ENCODE measurements at places on chromosomes 3 and 15. TPM values are rescaled to one million over a fixed set of nuclear protein-coding genes. Genes with fewer than 3 reads are reported as not detected.
A peak's percentile ranks its signal among the peaks of the same experiment; 100 is the strongest.

- DNase-seq = peak; percentile 62
Measured at GRCh38 chr3:52298149-52299098, 10.8 kb downstream of the GLYCTK start.

- no peak for DNase-seq
Measured at GRCh38 chr3:101702726-101703125, 16.2 kb upstream of the RPL24 start.

DNA sequence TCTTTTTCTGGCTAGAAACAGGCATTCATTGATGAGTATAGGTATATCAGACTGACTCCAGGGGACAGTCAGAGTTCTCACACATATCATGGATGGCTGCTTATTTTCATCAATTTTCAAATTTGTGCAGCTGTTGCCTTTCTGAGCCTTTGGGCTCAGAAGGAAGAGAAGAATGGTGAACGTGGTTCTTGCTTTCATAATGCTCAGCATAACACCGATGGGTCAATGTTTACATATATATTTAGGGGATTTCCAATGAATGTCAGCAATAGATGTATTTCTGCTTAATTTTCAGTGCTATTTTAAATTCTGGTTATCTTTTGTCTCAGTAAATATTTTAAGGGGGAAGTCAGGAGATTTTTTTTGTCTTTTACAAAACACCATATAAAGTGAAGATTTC lies 581.4 kb upstream of the DPPA4 start:
- DNase-seq = no peak

GRCh38 chr3:35335703-35336102 lies 303.6 kb upstream of the ARPP21 start:
- no peak for DNase-seq

GRCh38 chr15:41832875-41833274 lies 5.0 kb downstream of the JMJD7 start:
- peak; percentile 78 for DNase-seq

GRCh38 chr3:9818666-9819335 lies 8.7 kb downstream of the TTLL3 start:
- DNase-seq = no peak

DNA sequence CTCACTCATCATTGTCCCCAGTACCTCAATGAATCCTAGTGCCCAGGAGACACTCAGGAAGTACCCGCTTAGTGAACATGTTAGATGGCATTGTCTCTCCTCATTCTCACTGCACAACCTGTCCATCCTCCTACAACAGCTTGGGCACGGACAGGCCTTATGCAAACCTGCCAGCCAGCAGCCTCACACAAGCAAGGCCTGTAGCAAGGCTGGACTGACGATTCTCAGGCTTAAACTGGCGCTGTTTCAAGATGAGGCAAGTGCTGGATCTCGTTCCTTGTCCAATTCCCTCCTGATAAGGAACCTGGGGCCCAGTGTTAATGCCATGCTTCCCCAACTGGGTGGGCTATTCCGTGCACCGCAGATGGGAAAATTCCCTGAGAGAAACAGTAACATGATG lies 59.0 kb downstream of the CDCP1 start:
- DNase-seq = no peak

DNA sequence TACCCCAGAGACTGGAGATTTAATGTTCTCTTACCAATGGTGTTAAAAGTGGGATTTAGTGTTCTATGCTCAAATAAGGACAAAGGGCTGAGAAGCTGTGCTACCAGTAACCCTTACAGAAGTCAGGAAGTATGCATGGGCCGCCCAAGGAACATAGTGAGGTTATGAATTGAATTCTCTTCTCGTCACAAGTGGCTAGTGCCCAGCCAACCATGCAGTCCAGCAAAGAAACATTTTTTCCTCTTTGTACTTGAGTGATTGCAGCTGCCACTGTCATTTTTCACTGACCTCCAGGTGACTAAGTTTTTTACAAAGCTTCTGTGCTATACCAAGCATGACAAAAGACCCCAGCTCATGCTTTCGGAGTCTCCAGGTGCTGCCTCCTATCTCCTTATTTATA lies 110.6 kb upstream of the DCBLD2 start:
- no peak for DNase-seq

DNA sequence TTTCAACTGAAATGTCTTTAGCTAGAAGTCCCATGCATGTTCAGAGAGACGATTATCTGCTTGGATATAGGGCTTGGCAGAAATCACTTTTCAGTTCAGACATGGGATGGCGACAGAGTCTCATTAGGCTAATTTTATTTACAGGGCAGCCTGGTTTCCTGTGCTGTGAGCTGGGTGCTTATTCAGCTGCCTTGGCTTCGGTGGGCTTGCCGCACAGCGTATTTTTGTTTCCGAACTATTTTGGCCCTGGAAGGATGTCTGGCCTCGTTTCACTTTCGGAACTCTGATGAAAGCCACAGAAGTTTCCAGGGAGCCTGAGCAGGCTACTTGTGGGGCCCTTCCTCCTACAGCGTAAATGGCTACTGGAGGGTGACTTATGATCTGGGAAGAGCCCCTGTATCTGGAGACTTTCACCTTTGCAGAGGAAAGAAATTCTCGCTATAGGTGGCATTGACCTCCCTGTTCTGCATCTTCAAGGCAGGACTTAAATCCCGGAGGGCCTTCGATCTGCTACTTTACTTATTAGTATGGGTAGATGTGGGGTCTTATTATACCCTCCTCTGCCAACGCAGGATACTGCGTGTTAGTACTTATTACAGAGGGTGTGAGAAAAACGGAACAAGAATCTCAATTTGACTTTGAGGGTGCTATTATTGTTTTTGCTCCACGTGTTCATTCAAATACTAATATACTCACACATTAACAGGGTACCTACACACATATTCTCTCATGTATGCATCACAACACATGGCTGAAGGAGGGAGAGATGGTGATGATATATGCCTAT lies 364.0 kb upstream of the RBMS3 start:
- no peak for DNase-seq

- peak; percentile 43 for DNase-seq
Measured at GRCh38 chr15:81160312-81161159, 26.5 kb downstream of the CFAP161 start.

DNA sequence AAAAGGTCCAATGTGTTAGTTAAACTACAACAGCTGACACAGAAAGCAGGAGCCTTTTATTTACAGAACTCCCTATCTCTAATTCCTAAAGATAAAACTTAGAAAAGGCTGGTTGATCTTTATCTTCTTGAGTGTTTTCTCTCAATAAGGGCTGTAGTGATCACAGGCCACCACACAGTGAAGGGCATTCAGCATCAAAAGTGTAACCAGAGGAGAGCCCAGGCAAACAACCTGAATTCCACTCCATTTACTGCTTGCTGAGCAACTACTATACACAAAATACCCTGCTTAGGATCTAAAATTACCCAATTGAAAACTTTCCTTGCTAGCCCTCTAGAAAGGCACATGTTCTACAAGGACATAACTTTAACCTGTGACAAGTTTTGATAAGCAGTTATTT lies 122.7 kb downstream of the MEIS2 start:
- no peak for DNase-seq

C3orf85 gene
- not detected for total RNA-seq

GRCh38 chr3:136818769-136819391 lies at the start of gene SLC35G2:
Gene SLC35G2 (plus strand): TSS chr3:136819126. CDS start chr3:136854461, 35,335 bp downstream.
- DNase-seq = peak; percentile 86

DNA sequence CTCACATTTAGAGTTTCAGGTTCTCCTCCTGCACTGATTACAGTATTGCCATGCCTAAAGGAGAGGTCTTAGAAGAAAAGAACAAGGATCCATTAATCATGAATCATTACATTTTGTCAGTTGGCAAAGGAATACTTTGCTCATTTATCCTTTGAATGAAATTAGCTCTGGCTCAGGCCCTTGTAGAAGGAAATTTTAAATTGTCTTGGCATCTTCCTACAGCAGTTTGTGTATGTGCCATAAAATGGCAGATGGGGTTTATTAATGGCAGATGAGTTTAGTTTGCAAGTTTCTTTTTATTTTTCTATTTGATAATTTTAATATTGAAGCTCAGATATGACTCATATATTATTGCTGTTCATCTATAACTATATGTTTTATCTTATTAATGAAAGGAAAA lies 181.2 kb upstream of the EPHA3 start:
- DNase-seq = no peak

IL5RA gene
- total RNA-seq = 17.7 TPM

DNA sequence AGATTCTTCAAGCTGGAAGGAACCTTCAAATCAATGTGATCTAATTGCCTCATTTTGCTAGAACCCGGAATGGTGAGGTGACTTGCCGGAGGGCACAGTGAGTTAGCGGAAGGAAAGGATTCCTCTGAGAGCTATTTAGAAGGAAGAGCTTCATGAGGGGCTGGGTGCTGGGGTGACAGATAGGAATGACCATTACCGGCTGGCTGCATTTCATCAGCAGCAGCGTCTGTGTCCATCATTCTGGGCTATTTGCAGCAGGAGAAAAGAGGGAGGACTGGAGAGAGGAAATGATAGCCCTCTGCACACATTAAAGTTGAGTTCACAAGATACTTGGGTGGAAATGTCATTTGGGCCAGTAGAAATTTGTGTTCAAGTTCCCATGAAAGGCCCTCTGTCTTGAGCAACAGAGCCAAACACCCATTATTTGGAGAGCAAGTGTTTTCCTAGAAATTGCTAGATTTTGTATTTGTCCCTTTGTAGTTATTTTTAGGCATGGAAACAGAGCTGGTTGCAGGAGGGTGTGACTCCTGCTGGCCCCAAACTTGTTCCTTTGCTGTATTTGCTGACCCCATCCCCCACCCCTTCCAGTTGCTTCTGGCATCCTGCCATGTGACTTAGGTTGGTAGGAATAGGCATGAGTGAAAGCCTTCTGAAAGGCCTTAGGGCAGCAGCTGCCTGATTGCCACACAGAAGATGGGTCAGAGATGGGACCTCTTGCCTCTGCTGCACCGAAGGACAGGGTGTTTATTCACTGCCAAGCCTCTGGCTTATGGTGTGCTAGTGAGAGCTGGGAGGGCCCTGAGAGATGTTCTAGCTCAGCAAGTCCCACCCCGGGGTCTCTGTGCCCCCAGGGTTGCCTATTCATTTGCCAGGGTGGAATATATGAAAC lies 87.5 kb upstream of the PLXNA1 start:
- no peak for DNase-seq

DNA sequence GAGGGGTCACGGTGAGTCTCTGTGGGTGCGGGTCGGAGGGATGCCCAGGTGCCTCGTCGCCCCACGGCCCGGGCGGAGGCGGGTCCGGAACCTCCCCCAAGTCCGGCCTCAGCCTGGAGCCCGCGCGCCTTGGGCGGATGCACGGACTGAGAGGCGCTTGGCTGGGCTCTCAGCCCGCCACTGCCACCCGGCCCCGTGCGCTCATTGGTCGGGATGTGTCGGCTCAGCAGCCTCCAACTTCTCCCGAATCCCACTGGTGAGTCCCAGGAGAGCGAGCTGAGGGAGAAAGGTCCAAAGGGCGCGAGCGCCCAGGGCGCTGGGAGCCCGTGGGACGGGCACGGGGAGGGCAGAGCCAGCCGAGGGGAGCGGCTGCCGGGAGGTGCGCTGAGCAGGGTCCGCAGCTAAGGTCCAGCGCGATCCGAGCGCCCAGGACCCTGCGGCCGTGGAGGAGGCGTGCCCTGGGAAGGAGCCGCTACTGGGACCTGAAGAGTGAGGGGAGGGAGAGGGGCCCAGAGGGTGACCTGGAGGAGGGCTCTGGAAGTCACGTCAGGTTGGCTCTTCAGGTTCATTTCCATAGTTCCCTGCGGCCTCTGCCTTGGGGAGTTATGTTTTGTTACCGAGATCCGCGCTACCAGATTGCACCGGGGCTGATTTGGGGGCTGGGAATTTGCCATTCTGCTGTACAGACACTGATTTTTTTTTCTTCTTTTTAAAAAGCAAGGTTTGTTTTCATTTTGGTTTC lies at the start of gene MME:
Gene MME, plus strand, starts transcription at position 574 of the 742 bp plus-strand sequence. CDS start 3,849 bp downstream, outside the sequence.
- peak; percentile 90 for DNase-seq

THSD4 gene
- 39.7 TPM for total RNA-seq

- no peak for DNase-seq
Measured at GRCh38 chr15:26126070-26126469, 262.9 kb upstream of the ATP10A start.

- no peak for DNase-seq
Measured at GRCh38 chr15:73227433-73228056, 141.2 kb downstream of the HCN4 start.

IL17RC gene
- 42.0 TPM for total RNA-seq

- DNase-seq = peak; percentile 28
Measured at GRCh38 chr15:55742498-55742926, 440 bp downstream of the PRTG start.

- DNase-seq = no peak
Measured at GRCh38 chr15:83292317-83292716, 7.9 kb upstream of the BNC1 start.

CRTAP gene
- 75.4 TPM for total RNA-seq

ZNF860 gene
- total RNA-seq = 1.1 TPM

- DNase-seq = no peak
Measured at GRCh38 chr15:69972436-69972835, 125.3 kb downstream of the TLE3 start.

GRCh38 chr3:28841441-28841840 lies 439.4 kb upstream of the RBMS3 start:
- no peak for DNase-seq

- DNase-seq = no peak
Measured at GRCh38 chr3:46632792-46633191, 20.5 kb downstream of the FAM240A start.
